ENCODE measurements at places on chromosomes 2 and 18.
A peak's percentile ranks its signal among the peaks of the same experiment; 100 is the strongest.

GRCh38 chr2:178328037-178328436 lies 122.9 kb downstream of the PRKRA start:
- DNase-seq, result no peak

GRCh38 chr2:50397992-50398765 lies 633.8 kb downstream of the NRXN1 start:
- DNase-seq, result no peak

DNA sequence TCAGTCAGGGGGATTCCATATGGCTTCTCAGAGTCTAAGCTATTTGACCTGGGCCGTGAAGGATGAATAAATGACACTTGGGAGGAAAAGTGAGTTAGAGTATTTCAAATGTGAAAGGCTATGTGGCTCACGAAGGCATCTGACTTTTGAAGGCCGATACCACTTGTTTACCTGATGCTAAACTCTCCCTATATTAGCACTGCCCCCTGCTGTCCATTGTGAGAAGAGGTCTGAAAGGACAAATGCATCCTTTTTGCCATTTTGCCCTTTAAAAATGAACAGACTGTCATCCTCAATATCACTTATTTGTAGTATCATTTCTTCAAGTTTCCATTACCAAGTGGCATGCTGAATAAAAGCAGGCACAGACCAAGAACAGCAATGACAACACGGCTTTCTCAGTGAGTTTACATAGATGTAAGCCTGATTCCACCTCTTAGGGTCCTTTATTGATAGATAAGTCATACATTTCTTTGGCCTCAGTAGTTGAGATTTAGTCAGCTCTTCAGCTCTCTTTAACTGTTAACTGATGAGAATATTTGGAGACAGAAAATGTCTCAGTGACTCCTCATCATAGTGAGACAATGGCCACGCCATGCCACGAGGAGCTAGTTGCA lies 40.1 kb downstream of the DOCK10 start:
- DNase-seq, result peak; percentile 44

GRCh38 chr2:232203936-232204335 lies 174.6 kb upstream of the ALPP start:
- no peak for DNase-seq

GRCh38 chr2:1817256-1818051 lies 73.1 kb upstream of the PXDN start:
- DNase-seq, result peak; percentile 43

GRCh38 chr2:3429066-3429610 lies 49.6 kb downstream of the TRAPPC12 start:
- DNase-seq, result no peak

GRCh38 chr18:64752707-64753106 lies 603.8 kb upstream of the LINC00305 start:
- no peak for DNase-seq

- no peak for DNase-seq
Measured at GRCh38 chr2:18900691-18901141, 311.3 kb upstream of the NT5C1B start.

DNA sequence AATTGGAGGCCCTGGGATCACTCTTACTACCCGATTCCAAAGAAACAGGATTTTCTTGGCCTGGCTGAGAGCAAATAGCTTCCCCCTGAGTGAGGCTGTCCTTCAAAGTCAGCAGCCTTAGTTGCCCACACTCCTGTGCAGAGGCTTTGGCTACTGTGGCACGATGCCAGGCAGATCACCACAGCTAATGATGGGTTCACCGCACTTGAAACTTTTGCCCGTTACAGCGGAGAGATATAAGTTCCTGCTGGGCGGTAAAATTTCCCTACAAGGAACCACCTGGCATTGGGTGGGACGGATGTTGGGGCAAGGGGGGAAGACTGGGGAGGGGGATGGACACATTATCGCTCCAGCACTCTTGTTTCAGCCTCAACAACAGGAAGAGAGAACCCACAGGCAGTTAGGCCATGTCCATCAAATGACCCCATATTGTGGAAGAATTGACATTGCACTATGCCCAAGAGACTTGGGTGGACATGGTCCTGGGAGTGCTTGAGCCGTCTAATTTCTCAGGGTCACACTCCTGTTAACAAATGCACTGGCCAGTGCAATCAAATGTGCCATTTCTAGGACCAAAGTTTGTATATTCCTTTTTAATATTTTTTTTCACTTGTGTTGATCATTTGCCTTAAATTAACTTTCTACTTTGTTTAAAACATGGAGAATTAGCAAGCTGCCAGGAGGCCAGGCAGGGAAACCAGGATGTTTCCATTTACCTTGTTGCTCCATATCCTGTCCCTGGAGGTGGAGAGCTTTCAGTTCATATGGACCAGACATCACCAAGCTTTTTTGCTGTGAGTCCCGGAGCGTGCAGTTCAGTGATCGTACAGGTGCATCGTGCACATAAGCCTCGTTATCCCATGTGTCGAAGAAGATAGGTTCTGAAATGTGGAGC lies 4.4 kb downstream of the IL1B start:
- no peak for DNase-seq

DNA sequence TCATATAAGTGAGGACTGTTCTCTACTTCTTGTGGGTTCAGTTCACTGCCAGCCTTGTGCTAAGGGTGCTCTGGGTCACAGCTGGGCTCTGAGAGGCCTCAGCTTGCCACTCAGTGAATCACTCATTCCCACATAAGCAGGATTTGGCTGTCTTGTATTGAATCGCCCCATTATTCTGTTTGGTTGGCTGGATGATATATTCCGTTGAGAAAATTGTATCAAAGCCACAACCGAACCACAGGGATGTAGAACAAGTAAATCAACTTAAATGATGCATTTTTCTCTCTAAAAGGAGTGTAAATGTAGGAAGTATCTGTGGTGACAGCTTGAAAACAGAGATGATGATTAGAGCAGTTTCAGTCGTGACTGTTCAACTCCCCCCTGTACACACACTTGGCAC lies 39.6 kb downstream of the TTC39C start:
- DNase-seq, result no peak
